ENCODE measurements at places on chromosomes 5 and 9.

DNA sequence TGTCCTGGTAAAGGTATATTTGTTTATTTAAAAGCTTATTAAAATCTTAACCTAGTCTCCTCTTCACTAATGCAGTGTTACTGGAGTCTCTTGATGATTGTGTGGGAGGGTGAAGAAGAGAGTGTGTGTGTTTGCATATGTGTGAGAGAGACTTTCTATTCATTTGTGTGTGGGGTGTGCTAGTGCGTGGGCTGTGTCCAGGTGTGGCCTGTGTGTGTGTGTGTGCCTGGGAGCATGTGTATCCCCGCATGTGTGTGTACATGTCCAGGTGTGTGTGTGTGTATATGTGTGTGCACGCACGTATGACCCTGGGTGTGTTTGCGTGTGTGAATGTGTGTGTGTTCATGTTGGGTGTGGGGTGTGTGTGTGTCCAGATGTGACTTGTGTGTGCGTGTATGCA is 10.3 kb upstream of the UNC5A start:
- no peak for DNase-seq

- no peak for DNase-seq
Observed at GRCh38 chr5:54285686-54286085, 24.7 kb downstream of the ARL15 start.

GRCh38 chr9:91948597-91949391 is 1.2 kb downstream of the ROR2 start:
- DNase-seq = no peak

DNA sequence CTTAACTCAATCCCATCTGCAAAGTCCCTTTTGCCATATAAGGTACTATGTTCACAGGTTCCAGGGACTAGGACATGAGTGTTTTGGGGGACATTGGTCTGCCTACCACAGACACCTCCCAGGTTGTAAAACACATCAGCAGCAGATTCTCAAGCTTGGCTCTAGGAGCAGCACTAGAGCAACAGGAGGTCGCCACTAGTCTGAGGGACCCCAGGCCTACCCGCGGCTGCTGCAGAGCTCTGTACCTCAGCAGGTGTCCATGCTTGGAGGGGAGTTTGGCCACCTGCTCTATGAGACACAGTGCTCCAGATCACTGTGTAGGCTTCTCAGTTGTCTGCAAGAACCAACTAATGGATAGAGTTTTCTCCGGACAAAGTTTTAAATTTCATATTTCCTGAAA is 262.2 kb upstream of the ARRDC3 start:
- DNase-seq = no peak

DNA sequence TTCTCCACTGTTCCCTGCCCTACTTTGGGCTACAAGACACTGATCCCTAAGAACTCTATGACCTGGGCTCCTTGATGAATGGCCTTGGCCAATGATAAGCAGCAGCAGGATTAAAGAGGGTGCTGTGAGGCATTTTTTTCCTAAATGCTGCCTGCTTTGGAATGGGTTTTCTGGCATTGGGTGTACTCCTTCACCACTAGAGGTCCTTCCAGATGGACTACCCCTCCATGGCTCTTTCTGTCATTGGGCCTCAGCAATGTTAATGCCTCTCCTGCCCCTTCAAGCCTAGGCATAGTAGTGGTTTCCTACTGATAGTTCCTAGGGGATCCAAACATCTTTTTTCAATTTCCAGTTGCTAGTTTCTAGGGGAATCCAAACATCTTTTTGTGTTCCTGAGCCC is 319.3 kb upstream of the RPS23 start:
- no peak for DNase-seq

- no peak for DNase-seq
Observed at GRCh38 chr9:94026816-94027215, 57.4 kb upstream of the PTPDC1 start.

GRCh38 chr5:25190521-25191000 is 545.8 kb upstream of the CDH10 start:
- DNase-seq = peak; percentile 78

GRCh38 chr5:58774937-58775336 is 192.1 kb downstream of the RAB3C start:
- no peak for DNase-seq

DNA sequence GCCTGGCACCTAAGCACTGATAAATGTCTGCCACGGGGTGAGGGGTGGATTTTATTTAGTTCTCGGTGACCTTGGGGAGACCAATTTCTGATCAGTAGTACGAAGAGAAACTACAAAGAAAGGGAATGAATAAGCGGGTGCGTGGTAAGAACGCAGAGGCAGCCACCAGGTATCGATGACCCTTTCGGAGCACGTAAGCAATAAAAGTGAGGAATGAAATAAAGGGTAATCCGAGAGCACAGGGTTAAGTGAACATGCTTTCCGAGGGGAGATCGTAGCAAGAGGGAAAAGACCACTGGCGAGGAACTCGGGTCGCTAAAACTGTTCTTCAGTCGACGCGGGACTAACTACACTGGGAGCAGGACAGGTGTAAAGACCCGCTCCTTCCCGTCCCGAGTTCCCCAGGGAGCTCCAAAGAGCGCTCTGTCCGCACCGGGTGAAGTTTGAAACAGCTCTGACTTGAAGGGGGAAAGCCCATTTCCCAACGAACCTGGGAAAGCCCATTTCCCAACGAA is 1.1 kb downstream of the ELOVL7 start:
- DNase-seq = no peak

GRCh38 chr5:158940977-158941376 is 158.7 kb downstream of the EBF1 start:
- DNase-seq = no peak

DNA sequence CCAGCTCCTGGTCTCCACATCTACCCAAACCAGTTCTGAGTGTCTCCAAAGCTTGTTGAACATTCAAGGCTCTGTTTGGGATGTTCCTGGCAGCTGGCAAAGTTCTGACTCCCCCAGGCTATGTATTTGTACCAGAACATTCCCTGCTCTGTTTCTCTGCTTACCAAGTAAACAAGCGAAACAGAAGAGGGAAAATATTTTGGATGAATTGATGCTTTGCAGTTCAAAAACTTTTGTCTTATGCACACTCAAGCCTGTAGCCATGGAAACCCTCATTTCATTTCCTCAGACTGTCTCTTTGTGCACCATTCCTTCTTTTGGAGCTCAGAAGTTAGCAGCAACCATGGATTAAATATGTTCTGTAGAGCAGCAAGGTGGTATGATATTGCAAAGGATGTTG is 145.8 kb downstream of the ACTL7B start:
- DNase-seq = no peak

DNA sequence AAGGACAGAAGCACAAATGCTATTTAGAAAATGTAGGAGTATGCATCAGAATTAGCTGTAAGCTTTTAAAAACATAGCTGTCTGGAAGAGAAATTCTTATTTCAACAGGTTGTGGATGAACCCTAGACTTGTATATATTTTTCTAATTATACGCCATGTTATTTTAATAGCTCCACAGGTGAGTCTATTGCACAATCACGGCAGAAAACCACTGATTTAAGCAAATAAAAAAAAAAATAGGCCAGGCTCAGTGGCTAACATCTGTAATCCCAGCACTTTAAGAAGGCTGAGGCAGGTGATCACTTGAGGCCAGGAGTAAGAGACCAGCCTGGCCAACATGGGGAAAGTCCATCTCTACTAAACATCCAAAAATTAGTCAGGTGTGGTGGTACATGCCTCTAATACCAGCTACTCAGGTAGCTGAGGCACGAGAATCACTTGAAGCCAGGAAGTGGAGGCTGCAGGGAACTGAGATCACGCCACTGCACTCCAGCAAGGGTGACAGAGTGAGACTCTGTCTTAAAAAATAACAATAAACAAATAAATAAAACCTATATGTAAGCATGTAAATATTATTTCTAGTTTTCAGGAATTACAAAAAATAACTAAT is 11.7 kb downstream of the TRIM23 start:
- no peak for DNase-seq
